ENCODE measurements at places on chromosomes 1 and 21. TPM values are rescaled to one million over a fixed set of nuclear protein-coding genes. Genes with fewer than 3 reads are reported as not detected.

LRRC41 gene
- 62.9 TPM for total RNA-seq

CYP4X1 gene
- 0.65 TPM for total RNA-seq

DDX59 gene
- total RNA-seq = 8.3 TPM

KRTAP13-2 gene
- not detected for total RNA-seq

S100B gene
- total RNA-seq = not detected

MAP3K21 gene
- total RNA-seq = 0.16 TPM

UBE2U gene
- total RNA-seq = not detected

CRYAA gene
- not detected for total RNA-seq

All from bladder microvascular endothelial cell (primary cell).